Renal pelvis (tissue), 12 donors: ENCODE measurements at places on chromosomes 1 and 21. TPM values are rescaled to one million over a fixed set of nuclear protein-coding genes. Genes with fewer than 3 reads are reported as not detected.

Gene SOX13
- 58.2 TPM for polyA plus RNA-seq

DNA sequence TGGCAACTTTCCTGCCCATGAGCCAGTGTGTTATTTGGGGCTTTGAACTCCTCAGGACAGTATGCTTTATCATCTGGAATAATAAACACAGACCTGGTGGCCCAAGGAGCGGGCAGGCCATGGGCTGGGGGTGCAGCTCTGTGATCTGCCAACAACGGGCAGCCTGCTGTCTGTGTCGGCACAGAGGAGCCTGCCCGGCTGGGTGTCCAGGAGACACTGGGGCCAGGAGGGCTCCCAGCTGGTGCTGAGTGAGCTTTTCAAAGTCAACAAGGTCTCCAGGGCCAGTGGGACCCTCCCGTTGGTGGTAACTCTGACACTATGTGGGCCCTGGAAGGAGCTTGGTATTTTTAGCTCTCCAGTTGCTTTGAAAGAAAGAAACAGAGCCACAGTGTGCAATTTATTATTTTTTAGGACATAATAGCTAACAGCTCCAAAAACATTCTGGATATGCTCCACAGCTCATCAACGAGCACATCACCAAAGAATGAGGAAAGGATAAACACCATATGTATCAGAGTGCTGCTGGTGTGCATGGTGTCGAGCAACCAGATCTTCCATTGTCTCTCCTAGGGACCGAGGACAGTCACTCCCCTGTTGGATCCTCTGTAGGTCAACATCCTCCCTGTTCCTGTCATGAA lies 488.7 kb upstream of the USP24 start:
- no peak for DNase-seq

- no peak for DNase-seq
Observed at GRCh38 chr1:59408608-59409240, 111.8 kb downstream of the FGGY start.

DNA sequence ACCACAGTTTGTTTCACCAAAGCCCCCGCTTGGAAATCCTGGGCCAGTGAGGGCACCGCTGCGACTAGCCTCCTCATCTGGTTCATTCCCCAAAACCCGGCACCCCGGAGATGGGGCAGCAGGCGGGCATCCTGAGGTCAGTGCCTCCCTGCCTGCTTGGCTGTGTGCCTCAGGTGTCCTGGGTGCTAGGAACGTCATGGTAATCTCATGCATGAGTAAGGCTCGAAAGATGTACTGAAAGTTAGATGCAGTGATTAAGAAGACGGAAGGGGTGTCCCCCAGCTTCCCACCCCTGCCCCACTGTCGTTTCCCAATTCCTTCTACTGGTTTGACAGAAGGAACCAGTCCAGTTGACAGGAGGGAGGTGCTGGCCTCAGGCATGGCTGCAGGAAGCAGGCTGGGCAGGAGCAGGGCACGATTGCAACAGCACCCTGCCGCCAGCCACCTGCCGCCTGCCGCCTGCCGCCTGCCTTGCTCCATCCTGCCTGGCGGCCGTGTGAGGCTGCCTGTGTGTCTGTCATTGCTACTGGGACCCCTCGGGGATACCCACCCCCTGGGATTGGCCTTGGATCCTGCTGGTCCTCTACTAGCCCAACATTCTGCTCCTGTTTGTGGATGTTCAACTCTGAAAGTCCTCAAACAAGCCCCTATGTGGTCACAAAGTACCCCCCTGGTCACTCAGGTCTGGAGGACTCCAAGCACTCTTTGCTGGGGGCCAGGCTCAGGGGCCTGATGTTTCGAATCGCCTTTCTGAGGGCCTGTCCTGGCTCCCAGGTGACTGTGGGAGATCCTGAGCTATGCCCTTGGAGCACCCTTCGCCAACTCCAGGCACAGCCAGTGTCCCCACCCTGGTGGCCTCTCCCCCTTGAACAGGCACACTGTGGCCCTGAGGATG lies 73.0 kb upstream of the IFFO2 start:
- no peak for DNase-seq

GRCh38 chr1:69129538-69129937 lies 438.2 kb upstream of the LRRC7 start:
- no peak for DNase-seq

- no peak for DNase-seq
Observed at GRCh38 chr1:3482378-3482849, 27.9 kb downstream of the ARHGEF16 start.
